ENCODE measurements at places on chromosomes 5 and 9.
A peak's percentile ranks its signal among the peaks of the same experiment; 100 is the strongest.

GRCh38 chr9:107467416-107467815, 22.2 kb downstream of the KLF4 start:
- no peaks in the 10 kb centered on the region for H3K27me3 ChIP-seq
- no peak overlapping the region for H3K27ac ChIP-seq
- no peak overlapping the region for H3K4me3 ChIP-seq

- peak overlapping the region; percentile 57 for H3K4me3 ChIP-seq
- H3K36me3 ChIP-seq = no peaks in the 10 kb centered on the region
- H3K27ac ChIP-seq = no peak overlapping the region
- H3K27me3 ChIP-seq = peaks cover 59% of the 10 kb centered on the region
- H3K4me1 ChIP-seq = peaks cover 23% of the 10 kb centered on the region
- no peak for DNase-seq
Observed at GRCh38 chr9:123998970-123999621, 12.5 kb upstream of the LHX2 start.

DNA sequence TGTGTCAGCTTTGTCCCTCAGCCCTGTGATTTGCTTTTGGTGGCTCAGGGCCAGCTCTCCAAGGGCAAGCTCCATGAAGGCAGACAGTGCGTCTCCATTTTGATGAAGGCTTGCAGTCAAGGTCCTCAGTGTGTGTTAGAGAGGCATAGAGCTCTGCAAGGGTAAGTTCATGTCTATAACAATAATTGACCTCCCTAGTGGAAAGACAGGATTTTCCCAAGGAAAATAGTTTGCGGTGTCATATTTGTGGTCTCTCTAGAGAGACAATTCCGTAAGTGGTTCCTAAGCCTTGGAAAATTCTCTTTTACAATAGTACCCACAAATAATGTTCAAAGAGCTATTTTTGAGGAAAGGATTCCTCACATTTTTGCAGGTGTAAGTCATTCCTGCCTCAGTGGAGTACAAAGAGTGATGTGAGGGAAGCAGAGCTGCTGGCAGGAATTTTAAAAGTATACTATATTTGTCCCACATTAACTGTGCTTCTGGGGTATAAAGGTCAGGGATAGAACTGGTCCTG, 40.2 kb downstream of the SLC1A3 start:
- H3K27ac ChIP-seq = no peak overlapping the region
- H3K27me3 ChIP-seq = no peaks in the 10 kb centered on the region
- peaks cover 11% of the 10 kb centered on the region for H3K4me1 ChIP-seq
- H3K4me3 ChIP-seq = no peak overlapping the region
- no peak for DNase-seq

- no peaks in the 10 kb centered on the region for H3K36me3 ChIP-seq
- no peaks in the 10 kb centered on the region for H3K27me3 ChIP-seq
- H3K4me3 ChIP-seq = no peak overlapping the region
- 0 out of 2 replicates have a peak, but pooled peaks cover 5% of the 10 kb centered on the region for H3K4me1 ChIP-seq
Observed at GRCh38 chr5:159515909-159516415, 185.7 kb upstream of the IL12B start.

DNA sequence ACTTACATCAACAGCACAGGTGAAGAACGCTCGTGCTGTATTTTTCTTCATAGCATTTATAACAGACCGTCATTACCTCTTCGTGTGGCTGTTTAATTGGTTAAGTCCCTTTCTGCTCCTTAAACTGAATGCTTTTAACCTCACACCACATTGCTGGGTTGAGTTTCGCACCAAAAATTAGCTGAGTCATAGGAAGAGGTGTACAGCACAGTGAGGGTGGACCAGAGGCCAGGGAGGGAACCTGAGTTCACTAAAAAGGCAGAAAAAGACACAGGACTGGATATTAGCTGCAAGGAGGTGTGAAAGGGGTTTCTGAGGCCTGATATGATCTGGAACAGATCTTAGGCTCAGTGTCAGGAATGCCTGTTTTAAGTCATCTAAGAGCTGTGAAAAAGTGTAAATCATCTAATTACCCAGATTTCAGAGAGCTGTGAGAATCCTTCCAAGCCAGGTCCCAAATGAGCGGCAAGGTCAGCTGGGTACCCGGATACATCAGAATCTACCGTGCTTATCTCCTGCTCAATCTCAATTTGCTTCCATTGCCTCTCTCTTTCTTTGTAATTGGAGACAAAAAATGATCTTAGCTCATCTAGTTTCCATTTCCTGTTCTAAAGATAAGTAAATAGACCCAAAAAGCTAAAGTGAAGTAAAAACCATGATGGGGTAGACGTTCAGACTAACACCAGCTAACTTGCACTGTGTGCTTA, 7.1 kb upstream of the CFAP90 start:
- H3K4me3 ChIP-seq = no peak overlapping the region
- peaks cover 10% of the 10 kb centered on the region for H3K36me3 ChIP-seq
- H3K27me3 ChIP-seq = no peaks in the 10 kb centered on the region
- peak overlapping the region; percentile 9 for H3K27ac ChIP-seq
- peak; percentile 27 for DNase-seq

DNA sequence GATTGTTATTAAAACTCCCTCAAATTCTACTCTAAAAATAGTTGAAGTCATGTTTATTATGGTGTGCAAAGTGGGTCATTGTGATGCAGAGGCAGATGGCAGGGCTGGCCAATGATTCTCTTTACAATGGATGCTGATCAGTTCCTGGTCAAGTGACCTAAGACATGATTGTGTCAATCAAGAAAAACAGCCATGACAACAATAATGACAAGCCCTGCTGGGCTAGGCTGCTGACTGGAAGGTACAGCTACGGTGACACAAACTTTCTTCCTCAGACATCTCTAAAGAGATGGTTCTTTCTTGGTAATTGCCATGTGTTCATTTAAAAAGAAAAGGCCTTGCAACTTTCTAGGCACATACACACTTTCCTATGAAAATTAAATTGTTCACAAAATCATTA, 3.6 kb downstream of the SLC24A2 start:
- H3K27ac ChIP-seq = no peak overlapping the region
- H3K4me1 ChIP-seq = no peaks in the 10 kb centered on the region
- no peak for DNase-seq
- H3K4me3 ChIP-seq = no peak overlapping the region

Measured in MM.1S (cell line).